ENCODE measurements at places on chromosomes 12 and 14.

- DNase-seq, result no peak
Measured at GRCh38 chr14:92615451-92615850, 101.9 kb downstream of the RIN3 start.

- DNase-seq, result no peak
Measured at GRCh38 chr14:104138718-104139459, 502 bp downstream of the KIF26A start.

GRCh38 chr14:91269076-91269991, 24.8 kb upstream of the GPR68 start:
- no peak for DNase-seq

GRCh38 chr12:12474931-12475795, 87.5 kb downstream of the DUSP16 start:
- no peak for DNase-seq

DNA sequence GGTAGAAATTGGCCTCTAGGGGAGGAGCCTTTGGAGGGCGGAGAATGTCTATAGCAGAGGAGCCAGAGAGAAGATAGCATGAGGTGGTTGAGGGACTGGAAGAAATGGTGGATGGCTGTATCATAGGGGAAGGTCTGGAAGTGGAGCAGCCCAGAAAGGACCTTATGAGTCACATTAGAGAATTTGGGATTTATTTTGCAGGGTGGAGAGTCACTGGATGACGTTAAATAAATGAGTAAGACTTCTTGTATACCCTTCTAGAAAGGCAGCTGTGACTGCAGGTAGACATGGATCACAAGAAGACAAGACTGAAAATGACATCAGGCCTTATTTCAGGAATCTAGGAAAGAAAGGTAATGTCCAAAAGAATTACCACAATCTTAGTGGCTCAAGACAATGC, 208.2 kb upstream of the TMTC1 start:
- no peak for DNase-seq

- DNase-seq, result no peak
Measured at GRCh38 chr14:93764211-93764659, 24.1 kb downstream of the PRIMA1 start.

DNA sequence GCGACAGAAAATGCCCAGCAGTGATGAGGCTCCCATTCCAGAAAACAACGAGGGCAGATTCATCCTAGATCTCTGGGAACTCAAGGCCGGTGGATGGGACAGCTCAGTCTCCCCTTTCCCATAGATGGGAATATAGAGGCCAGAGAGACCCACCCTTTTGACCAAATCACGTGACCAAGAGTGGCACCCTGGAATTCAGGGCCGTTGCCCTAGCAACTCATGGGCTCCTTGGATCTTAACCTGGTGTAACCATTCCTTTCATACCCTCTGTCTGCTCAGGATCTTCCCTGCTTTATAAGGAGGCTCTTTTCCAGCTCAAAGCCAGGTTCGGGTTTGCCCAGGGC, 8.4 kb upstream of the LRTM2 start:
- DNase-seq, result no peak

- no peak for DNase-seq
Measured at GRCh38 chr12:15427913-15428312, 105.6 kb downstream of the PTPRO start.

- no peak for DNase-seq
Measured at GRCh38 chr12:107558816-107559382, 126.7 kb upstream of the PWP1 start.

- no peak for DNase-seq
Measured at GRCh38 chr12:66837311-66837627, 158.4 kb upstream of the GRIP1 start.

GRCh38 chr12:12521044-12521485, 41.6 kb downstream of the DUSP16 start:
- no peak for DNase-seq

DNA sequence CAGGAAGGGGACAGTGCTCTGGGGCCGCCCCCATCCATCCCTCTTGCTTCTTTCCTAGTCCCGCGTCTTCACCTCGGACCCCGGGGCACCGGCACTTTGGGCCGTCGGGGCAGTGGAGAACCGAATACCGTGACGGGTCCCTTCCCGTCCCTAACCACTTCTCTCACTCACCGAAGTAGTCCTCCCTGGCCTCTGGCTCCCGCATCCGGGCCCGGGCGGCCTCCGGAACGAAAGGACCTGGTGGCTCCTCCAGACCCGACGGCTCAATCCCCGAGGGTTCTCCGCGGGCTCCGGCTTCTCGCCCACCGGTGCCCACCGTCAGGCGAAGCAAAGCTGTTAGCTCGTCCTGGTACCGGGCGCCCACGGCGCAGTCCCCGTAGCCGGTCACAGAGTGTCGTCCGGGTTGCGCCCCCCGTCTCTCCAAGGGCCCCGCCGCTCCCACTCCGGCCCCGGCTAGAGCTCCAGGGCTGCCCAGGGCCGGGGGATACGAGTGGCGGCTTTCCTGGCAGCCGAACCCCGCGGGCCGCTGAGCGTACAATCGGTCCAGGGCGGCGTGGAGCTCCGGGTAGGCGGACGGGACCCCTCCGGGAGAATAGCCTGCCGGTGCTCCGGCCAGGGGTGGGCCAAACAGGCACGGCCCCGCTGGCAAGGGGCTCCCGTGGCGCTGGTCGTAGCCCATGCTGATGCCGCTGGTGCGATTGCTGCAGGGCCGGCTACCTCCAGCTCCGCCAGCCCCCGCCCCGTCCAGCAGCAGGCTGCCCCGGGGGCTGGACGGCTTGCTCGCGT, 1.1 kb downstream of the AJUBA start:
- DNase-seq, result no peak

- no peak for DNase-seq
Measured at GRCh38 chr12:100290016-100290415, 23.0 kb downstream of the SCYL2 start.

DNA sequence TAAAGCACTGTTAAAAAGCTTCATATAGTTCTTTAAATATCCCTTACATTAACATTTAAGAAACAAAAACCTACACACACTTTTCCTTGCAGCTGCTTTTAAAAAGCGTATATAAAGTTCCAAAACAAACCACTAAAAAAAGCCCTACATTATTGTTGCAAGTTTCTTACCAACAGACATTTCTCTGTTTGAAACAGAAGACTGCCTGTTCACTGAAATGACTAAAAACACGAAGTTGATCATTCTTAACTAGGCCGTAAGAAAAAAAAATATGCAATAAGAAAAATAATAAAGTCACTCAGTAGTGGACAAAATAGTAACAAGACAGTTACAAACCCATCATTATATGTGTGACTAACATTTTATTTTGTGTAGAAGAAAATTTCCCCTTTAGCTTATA, 37.3 kb downstream of the KIF21A start:
- DNase-seq, result no peak

GRCh38 chr14:67423424-67423823, 11.5 kb upstream of the PLEK2 start:
- no peak for DNase-seq

All from RCC 7860 (cell line).